Vagina (tissue), 2 donors: ENCODE measurements at places on chromosomes 1 and 21.

DNA sequence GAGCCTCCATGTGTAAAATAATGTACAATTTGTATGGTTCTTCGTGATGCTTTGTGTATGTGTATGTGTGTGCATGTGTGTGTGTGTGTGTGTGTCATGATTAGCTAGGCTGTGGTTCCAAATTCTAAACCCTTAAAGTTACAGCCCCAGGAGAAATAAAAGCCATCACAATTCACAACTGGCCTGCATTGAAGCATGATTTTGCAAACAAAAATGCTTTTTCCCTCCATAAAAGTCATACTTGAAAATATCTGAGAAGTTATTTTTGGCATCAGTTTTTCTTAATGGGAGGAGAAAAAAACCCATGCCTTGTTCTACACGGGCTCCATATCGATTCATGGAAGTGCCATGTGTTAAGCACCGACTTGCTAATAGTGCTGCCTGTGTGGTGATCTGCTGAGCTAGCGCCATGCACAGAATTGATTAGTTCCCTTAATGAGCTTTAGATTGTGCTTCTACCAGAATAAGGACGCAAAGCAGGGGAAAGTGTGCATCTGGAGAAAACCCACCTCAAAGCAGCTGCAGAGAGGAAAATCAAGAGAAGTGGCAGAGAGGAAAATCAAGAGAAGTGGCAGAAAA, 207.3 kb downstream of the DSCAM start:
- no peak for DNase-seq

GRCh38 chr1:98991127-98992012, 13.3 kb downstream of the PLPPR5 start:
- no peak for DNase-seq

- DNase-seq = no peak
Observed at GRCh38 chr1:41366455-41367287, 5.4 kb downstream of the FOXO6 start.

GRCh38 chr1:62385923-62386322, 50.9 kb upstream of the USP1 start:
- DNase-seq = no peak

DNA sequence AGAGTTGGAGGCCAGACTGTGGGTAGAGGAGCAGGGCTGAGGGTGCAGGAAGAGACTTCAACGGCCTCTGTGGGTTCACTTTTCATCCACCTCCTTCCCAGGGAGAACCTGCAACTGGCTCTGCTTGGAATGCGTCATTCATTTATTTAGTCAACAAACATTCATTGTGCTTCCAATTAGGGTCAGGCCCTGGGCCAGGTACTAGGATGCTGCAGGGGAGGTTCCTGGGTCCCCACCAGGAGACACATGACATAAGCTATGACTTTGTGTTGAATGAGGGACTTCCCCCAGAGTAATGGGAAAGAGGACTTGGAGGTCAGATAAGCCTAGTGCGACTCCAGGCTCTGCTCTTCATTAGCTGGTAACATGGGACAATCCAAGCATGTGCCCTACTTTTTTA, 46.3 kb upstream of the RPL11 start:
- no peak for DNase-seq

DNA sequence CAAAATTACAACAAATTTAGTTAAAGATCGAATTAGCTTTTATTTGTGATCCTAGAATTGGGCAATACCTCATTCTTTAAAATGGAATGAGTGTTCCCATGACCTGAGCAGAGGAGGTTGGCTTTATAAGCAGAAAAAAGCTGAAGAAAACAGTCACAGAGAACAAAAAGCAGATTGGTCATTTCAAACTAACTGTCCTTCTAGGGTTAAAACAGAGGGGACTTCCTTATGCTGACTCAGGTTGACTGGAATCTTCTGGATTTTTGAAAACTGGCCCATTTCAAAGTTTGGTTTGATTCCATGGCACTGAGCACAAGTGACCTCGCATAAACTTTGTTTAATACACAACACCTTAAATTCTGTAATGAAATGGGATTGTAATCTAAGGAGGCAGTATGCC, 17.6 kb downstream of the NFASC start:
- DNase-seq = no peak

DNA sequence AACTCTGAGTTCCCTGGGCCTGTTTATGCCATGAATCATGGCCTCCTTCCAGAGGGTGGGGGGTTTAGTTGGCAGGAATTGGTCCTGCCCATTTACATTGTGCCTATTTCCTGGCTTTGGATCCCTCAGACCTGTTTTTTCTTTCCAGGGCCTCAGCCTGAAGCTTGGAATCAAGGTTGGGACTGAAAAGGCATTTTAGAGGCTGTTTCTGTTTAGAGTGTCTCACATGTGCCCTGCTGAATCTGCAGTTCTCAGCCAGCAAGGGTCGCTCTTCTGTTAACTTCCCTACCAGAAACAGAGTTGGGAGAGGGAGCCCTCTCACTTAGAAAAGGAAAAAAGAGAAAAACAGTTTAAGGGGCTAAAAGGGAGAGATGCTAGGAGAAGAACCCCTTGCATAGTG, 191.1 kb downstream of the PTPRC start:
- no peak for DNase-seq

DNA sequence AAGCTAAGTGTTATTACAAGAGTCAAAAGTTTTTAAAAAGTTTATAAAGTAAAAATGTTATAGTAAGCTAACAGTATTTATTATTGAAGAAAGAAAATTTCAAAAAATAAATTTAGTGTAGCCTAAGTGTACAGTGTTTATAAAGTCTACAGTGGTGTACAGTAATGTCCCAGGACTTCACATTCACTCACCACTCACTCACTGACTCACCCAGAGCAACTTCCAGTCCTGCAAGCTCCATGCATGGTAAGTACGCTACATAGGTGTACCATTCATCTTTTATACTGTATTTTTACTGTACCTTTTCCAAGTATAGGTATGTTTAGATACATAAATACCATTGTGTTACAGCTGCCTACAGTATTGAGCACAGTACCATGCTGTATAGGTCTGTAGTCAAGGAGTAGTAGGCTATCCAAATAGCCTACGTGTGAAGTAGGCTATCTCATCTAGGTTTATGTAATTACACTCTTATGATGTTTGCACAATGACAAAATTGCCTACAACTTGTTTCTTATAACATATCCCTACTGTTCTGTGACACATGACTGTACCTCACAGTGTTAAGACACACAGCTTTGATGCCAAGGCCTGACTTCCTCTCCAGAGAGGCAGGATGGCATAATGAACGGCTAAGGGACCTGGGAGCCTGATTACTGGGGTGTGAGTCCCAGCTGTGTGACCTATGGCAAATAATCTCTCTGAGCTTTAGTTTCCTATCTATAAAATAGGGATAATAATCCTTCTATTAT, 12.7 kb downstream of the DHCR24 start:
- DNase-seq = no peak

GRCh38 chr1:214464445-214465287, 86.7 kb downstream of the PTPN14 start:
- DNase-seq = no peak

GRCh38 chr1:175162955-175163354, 29.6 kb downstream of the KIAA0040 start:
- no peak for DNase-seq
